ENCODE measurements at places on chromosomes 1 and 21. TPM values are rescaled to one million over a fixed set of nuclear protein-coding genes. Genes with fewer than 3 reads are reported as not detected.

DNA sequence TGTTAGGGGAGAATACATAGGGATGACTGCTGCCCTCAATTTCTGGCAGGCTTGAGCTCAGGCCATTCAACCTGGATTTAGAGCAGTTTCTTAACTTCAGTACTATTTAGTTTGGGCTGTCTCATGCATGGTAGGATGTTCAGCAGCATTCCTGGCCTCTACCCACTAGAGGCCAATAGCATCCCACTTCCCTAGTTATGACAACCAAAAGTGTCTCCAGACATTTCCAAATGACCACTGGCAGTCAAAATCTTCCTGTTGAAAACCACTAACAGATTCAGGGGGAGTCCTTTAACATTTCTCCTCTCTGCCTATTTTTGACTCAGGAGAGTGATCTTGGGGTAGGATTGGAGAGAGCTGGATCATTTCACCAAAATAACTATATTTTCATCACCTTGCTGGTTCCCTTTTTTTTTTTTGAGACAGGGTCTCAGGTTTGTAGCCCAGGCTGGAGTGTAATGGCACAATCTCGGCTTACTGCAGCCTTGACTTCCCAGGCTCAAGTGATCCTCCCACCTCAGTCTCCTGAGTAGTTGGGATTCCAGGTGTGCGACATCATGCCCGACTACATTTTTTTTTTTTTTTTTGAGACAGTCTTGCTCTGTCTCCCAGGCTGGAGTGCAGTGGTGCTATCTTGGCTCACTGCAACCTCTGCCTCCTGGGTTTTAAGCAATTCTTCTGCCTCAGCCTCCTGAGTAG is 8.7 kb downstream of the GNAT2 start:
- peaks cover under 1% of the 10 kb centered on the region for H3K4me1 ChIP-seq
- H3K27ac ChIP-seq, result no peak overlapping the region
- no peak overlapping the region for H3K4me3 ChIP-seq
- H3K36me3 ChIP-seq, result no peaks in the 10 kb centered on the region
- peaks cover 2% of the 10 kb centered on the region for H3K27me3 ChIP-seq
- no peak for DNase-seq

GRCh38 chr1:9874959-9875635 is 35.0 kb downstream of the CTNNBIP1 start:
- H3K27ac ChIP-seq, result no peak overlapping the region
- no peaks in the 10 kb centered on the region for H3K36me3 ChIP-seq
- H3K4me3 ChIP-seq, result no peak overlapping the region
- peak; percentile 91 for DNase-seq
- peaks cover 4% of the 10 kb centered on the region for H3K4me1 ChIP-seq
- no peaks in the 10 kb centered on the region for H3K27me3 ChIP-seq

- no peak overlapping the region for H3K4me3 ChIP-seq
- no peak overlapping the region for H3K27ac ChIP-seq
- no peak for DNase-seq
- no peaks in the 10 kb centered on the region for H3K27me3 ChIP-seq
Observed at GRCh38 chr1:201562659-201563405, 23.9 kb downstream of the NAV1 start.

DNA sequence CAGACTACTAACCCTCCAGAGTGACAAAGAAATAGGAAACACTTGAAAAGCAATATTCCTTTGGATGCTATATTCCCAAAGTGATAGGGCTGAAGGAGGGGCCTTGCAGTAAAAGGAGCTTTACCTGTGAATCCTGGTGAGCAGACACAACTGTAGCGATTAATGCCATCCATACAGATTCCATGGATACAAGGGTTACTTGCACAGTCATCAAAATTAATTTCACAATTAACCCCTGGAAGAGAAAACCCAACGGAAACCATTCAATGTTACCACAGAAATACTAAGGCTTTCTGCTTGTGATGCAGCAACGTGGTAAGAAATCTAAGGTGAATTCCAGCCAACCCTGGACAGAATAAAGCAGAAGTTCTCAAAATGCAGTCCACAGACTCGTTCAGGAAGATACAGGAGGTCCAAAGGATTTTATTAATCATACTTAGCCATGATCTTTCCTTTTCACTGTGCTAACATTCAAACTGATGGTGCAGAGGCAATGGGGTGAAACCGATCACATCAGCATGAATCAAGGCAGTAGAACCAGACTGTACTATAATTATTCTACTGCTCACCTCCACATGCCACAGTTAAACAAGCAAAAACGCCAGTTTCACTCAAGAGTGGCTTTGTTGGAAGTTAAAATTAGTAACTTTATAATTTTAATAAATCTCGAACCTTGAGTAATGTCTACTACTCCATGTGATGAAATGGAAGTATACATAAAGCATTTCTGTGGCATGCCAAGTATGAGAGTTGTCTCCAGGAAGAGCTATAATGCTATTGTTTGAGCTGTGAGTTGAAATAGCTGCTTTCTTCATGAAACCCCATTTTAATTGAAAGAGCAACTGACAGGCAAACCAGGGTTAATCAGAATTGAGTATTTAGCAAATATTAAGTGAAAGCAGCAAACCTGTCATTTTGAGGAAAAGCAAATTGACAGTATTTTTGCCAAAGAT is 63.2 kb upstream of the ADAM30 start:
- DNase-seq, result peak; percentile 12
- H3K4me3 ChIP-seq, result no peak overlapping the region
- no peak overlapping the region for H3K27ac ChIP-seq

- no peak for DNase-seq
- no peak overlapping the region for H3K4me3 ChIP-seq
- peaks cover 19% of the 10 kb centered on the region for H3K27me3 ChIP-seq
- H3K4me1 ChIP-seq, result no peaks in the 10 kb centered on the region
Observed at GRCh38 chr1:153586347-153586746, 20.7 kb upstream of the S100A2 start.

GRCh38 chr21:44552681-44553080 is 1.4 kb upstream of the KRTAP10-2 start:
- no peak for DNase-seq
- H3K4me1 ChIP-seq, result peaks cover 5% of the 10 kb centered on the region
- H3K4me3 ChIP-seq, result no peak overlapping the region
- peaks cover 7% of the 10 kb centered on the region for H3K27me3 ChIP-seq
- H3K36me3 ChIP-seq, result peaks cover 2% of the 10 kb centered on the region

GRCh38 chr1:215475796-215476481 is 91.2 kb upstream of the KCTD3 start:
- no peak overlapping the region for H3K27ac ChIP-seq
- no peak for DNase-seq

DNA sequence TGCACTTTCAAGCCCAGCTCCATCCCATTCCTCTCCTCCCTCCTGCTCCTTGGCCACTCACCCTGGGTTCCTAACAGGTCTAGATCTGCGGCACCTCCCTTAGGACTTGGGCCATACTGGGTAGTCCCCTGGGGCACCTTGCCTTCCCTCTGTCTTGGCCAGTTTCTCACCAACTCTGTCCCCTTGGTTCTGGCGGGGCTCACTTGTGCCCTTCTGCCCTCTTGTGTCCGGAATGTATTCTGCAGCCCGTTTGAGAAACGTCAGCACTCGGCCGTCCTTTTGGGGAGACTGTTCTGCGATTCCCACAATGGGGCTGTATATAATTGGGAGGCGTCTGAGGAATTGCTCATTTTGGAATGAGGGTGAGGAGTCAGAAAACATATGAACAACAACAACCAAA is 162.4 kb downstream of the ZSCAN20 start:
- H3K4me3 ChIP-seq, result no peak overlapping the region
- H3K36me3 ChIP-seq, result no peaks in the 10 kb centered on the region
- peaks cover 18% of the 10 kb centered on the region for H3K27me3 ChIP-seq
- DNase-seq, result peak; percentile 72
- no peaks in the 10 kb centered on the region for H3K4me1 ChIP-seq
- H3K27ac ChIP-seq, result no peak overlapping the region

- no peak overlapping the region for H3K27ac ChIP-seq
- peaks cover 58% of the 10 kb centered on the region for H3K36me3 ChIP-seq
- no peaks in the 10 kb centered on the region for H3K27me3 ChIP-seq
- H3K4me3 ChIP-seq, result no peak overlapping the region
- no peak for DNase-seq
- peaks cover 7% of the 10 kb centered on the region for H3K4me1 ChIP-seq
Observed at GRCh38 chr1:155678027-155678426, 10.5 kb downstream of the YY1AP1 start.

DNA sequence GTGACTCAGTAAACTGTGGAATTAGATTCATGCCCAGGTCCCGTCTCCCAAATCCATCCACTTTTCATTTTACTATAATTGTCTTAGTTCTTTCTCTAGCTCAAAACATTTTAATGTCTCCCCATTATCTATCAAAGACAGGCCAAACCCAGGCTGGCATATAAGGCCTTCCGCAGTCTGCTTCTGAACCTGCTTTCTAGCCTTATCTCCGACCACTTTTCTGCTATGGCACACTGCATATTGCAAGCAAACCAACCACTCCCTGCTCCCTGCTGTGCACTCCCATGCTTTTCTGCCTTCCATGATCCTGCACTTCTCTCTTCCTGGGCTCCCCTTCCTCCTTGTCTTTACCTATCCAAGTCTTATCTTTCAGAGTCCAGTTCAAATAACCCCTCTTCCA is 17.3 kb upstream of the PIGM start:
- H3K4me3 ChIP-seq, result no peak overlapping the region
- H3K27ac ChIP-seq, result no peak overlapping the region
- H3K4me1 ChIP-seq, result peaks cover 13% of the 10 kb centered on the region
- peaks cover 43% of the 10 kb centered on the region for H3K27me3 ChIP-seq
- no peak for DNase-seq

- no peak for DNase-seq
- peak overlapping the region; percentile 65 for H3K27ac ChIP-seq
- peak overlapping the region; percentile 56 for H3K4me3 ChIP-seq
- H3K27me3 ChIP-seq, result no peaks in the 10 kb centered on the region
- peaks cover 26% of the 10 kb centered on the region for H3K4me1 ChIP-seq
Observed at GRCh38 chr1:8751984-8752383, 65.5 kb downstream of the RERE start.

GRCh38 chr1:51660580-51660979 is 43.7 kb downstream of the OSBPL9 start:
- H3K36me3 ChIP-seq, result no peaks in the 10 kb centered on the region
- peak; percentile 1 for DNase-seq
- H3K4me3 ChIP-seq, result no peak overlapping the region
- no peak overlapping the region for H3K27ac ChIP-seq

DNA sequence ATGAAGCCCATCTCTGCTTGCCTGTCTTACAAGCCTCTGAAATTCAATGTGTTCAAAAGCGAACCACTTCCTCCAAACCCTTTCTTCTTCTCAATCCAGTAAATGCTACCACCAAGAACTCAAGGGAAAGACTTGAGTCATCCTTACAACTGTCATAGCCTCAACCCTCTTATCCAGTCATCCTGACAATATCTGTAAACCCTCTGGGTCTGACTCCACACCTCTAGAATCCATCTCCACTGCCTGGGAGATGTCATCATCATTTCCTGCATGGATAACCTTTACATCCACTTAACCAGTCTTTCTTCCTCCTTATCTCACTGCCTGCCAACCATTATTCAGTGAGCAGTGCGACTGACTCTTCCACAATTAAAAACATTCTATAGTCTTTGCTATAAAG is 441.1 kb downstream of the SETD4 start:
- H3K27me3 ChIP-seq, result peaks cover 13% of the 10 kb centered on the region
- H3K27ac ChIP-seq, result no peak overlapping the region
- H3K4me1 ChIP-seq, result peaks cover 2% of the 10 kb centered on the region
- DNase-seq, result no peak

DNA sequence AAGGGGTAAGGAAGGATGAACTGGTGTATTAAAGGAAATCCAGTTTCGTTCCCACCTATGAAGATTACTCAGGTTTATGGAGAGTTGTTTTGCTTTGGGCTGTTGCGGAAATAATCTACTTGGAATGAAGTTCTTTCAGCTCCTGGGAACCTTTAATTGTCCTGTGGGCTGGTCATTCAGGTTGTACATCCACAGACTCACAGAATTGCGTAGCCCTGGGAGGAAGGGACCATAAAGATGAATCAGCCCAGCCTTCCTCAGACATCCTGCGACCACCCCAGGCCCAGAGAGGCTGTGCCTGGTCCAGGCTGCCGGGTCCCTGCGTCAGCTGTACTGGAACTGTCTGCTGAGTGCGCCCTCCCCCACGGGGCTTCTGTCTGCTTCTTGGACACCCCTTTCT is 72.7 kb downstream of the GALNT2 start:
- peaks cover 25% of the 10 kb centered on the region for H3K4me1 ChIP-seq
- H3K36me3 ChIP-seq, result peaks cover 3% of the 10 kb centered on the region
- no peak for DNase-seq

- H3K4me1 ChIP-seq, result peaks cover 2% of the 10 kb centered on the region
- no peaks in the 10 kb centered on the region for H3K27me3 ChIP-seq
- H3K4me3 ChIP-seq, result no peak overlapping the region
- no peak overlapping the region for H3K27ac ChIP-seq
- no peak for DNase-seq
Observed at GRCh38 chr1:45574105-45574626, 9.7 kb upstream of the NASP start.

DNA sequence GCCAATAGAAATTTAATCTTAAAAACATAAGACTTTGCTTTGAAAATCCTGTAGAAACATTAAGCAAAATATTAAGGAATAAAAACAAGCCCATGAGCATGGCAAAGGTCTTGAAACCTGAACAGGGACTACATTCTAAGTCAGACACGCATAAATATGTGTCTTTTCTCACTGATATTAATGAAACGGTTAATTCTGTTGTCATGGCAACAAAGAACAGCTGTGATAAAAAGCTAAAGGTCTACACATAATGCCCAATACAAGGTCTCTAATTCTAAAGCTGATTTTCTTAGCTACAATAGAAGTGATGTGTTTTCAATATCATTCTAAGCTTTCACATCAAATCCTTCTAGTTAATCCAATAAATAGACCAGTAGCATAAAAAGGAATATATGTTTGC is 331.7 kb downstream of the PTBP2 start:
- no peaks in the 10 kb centered on the region for H3K4me1 ChIP-seq
- H3K27me3 ChIP-seq, result no peaks in the 10 kb centered on the region
- no peak overlapping the region for H3K4me3 ChIP-seq

- peak overlapping the region; percentile 92 for H3K27ac ChIP-seq
- no peaks in the 10 kb centered on the region for H3K27me3 ChIP-seq
- H3K4me3 ChIP-seq, result peak overlapping the region; percentile 99
- peaks cover 74% of the 10 kb centered on the region for H3K4me1 ChIP-seq
Observed at GRCh38 chr1:155976062-155976912, 2.1 kb downstream of the ARHGEF2 start.

GRCh38 chr1:216913976-216914375 is 190.7 kb upstream of the ESRRG start:
- no peak for DNase-seq
- H3K4me3 ChIP-seq, result no peak overlapping the region
- H3K27ac ChIP-seq, result no peak overlapping the region
- H3K36me3 ChIP-seq, result no peaks in the 10 kb centered on the region
- H3K27me3 ChIP-seq, result no peaks in the 10 kb centered on the region

- H3K27ac ChIP-seq, result peak overlapping the region; percentile 92
- peaks cover 26% of the 10 kb centered on the region for H3K36me3 ChIP-seq
- H3K4me1 ChIP-seq, result peaks cover 20% of the 10 kb centered on the region
- H3K4me3 ChIP-seq, result peak overlapping the region; percentile 18
- no peaks in the 10 kb centered on the region for H3K27me3 ChIP-seq
- peak; percentile 84 for DNase-seq
Observed at GRCh38 chr1:185636848-185637247, 97.3 kb upstream of the HMCN1 start.

GRCh38 chr1:98693385-98693784 is 31.9 kb downstream of the SNX7 start:
- no peaks in the 10 kb centered on the region for H3K36me3 ChIP-seq
- no peak overlapping the region for H3K27ac ChIP-seq
- no peak overlapping the region for H3K4me3 ChIP-seq
- no peaks in the 10 kb centered on the region for H3K4me1 ChIP-seq
- no peaks in the 10 kb centered on the region for H3K27me3 ChIP-seq
- no peak for DNase-seq

Gene NBPF10
- 3.2 TPM for total RNA-seq

Gene LMNA
- total RNA-seq, result 110 TPM

Gene POFUT2
- 17.9 TPM for total RNA-seq

Gene IVL
- total RNA-seq, result not detected

Gene CHAF1B
- total RNA-seq, result 36.5 TPM

Gene TTC24
- total RNA-seq, result 4.6 TPM
